ENCODE measurements at places on chromosomes 2 and 18. TPM values are rescaled to one million over a fixed set of nuclear protein-coding genes. Genes with fewer than 3 reads are reported as not detected.

DSC2 gene
- total RNA-seq, result 10.2 TPM

CYP1B1 gene
- total RNA-seq, result 17.5 TPM

DNA sequence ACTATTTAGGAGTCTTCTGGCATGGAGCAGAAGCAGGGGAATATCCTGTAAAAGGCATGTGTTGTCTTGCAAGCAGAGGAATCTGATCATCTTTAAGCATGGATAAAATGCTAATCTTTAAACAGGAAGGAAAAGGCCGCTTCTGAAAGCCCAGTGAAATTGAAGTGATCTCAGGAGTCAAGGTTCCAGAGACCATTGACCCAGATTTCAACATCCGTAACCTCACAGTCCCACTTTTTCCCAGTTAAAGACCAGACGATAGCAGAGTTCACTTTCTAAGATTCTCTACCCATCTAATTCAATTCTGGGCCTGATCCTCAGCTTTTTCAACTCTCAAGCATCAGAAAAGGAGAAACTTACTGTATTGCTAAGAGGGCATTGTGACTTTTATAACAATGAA is 332.2 kb upstream of the LRP1B start:
- no peak for DNase-seq

- DNase-seq, result no peak
Observed at GRCh38 chr2:161983866-161984265, 90.1 kb downstream of the DPP4 start.

DNA sequence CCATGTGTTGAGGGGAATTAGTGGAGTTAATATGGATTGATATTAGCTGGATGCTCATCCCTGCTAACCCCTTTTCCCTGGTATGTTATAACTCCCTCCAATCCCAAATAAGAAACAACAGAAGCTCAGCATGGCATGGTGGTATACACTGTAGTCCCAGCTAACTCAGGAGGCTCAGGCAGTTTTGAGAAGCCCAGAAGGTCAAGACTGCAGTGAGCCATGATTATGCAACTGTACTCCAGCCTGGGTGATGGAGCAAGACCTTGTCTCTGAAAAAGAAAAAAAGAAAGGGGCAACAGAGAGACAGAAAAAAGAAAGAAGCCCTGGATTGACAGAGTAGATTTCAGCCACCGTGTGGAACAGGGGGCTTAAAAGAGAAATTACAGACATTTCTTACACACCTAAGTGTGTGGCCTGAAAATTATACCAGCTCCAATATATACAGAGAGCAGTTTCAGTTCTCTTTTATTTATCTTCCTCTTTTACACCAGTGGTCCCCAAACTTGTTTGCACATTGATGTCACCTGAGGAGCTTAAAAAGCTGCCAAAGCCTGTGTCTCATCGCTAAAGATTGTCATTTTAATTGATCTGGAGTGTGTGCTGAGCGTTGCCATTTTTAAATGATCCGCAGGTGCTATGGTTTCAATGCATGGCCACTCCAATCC is 203.6 kb downstream of the UBE2E3 start:
- DNase-seq, result no peak

- DNase-seq, result peak; percentile 91
Observed at GRCh38 chr2:99559075-99559662, 69.4 kb upstream of the REV1 start.

DNA sequence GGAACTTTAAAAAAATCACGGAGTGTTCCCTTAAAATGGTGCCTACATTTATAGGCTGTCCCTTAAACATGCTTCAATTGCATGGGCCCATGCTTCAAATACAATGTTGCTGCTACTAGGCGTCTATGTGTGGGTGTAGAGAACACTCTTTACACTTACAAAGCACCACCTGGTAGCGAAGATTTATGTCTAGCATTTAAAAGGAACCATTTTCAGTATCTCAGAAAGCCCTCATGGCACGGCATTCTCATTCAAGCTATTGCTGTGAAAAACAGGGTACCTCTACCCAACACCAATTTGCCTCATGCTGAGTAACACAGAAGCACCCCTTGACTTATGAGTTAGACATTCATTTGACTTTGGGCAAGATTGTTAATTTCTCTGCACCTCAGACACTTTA is 112.9 kb upstream of the CNTNAP5 start:
- DNase-seq, result no peak

GRCh38 chr2:197145471-197146056 is 165.0 kb downstream of the ANKRD44 start:
- no peak for DNase-seq

DNA sequence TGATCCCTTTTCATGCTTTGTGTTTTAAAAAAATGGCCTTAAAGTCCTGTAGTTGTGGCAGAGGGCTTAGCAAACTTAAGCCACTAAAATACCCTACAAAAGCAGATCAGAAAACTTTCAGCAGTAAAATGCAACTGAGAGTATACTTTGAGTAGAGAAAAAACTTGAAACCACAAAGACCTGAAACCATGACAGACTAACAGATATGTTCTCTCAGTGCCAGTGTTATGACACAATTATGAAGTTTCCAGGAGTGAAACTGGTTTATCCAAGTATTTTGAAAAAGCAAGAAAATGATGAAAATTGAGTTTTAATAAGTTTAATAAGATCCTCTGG is 74.5 kb downstream of the SPRED2 start:
- no peak for DNase-seq

DNA sequence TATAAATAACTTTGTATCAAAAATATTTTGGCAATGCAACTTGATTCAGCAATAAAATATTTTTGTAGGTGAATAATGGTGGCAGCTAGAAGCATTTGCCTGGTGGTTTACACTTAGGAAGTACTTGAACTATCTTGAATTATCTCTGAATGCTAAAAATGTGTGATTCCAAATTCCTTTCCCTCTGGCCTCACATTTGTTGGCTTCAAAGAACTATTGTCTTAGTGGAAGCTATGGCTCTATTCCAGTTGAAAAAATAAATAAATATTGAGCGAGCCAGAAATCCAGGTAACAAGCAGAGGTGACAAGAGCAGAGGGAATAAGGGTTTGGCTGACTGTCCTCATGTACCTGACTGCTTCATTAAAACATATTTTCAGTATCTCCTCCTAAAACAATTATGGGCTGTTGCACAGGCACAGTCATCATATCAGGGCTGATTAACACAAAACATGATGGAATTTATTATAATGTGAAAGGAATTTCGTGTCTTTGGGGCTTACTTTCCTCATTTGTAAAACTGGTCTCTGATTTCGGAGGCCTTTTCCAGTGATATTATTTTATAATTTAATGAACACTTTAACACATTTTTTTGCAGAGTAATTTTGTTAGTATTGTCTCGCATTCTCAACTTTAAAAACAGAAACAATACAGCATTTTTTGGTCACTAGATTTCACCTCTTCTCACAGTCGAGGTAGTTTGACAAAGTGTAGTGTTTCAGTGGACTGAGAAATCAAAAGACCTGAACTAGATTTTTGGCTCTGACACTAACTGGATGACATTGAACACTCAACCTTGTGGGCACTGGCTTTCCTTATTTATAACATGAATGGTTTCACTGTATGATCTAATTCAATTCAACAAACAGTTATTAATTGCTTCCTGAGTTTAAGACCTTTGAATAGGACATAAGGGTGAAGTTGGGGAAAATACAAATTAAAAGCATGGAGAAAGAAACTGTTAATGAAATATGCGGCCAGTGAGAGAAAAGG is 7.8 kb upstream of the CAVIN2 start:
- no peak for DNase-seq

DNA sequence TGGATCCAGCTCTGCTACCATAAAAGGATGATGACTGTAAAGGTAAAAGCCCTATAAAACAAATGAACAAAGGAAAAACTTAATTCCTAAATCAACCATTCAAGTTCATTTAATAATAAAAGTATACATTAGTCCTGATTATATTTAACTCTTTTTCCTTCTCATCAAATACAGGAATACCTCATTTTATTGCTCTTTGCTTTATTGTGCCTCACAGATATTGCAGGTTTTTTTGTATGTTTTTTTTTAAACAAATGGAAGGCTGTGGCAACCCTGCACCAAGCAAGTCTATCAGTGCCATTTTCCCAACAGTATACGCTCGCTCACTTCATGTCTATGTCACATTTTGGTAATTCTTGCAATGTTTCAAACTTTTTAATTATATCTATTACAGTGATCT is 38.2 kb downstream of the USP37 start:
- DNase-seq, result no peak

MDH1B gene
- total RNA-seq, result 2.0 TPM

GRCh38 chr2:181937473-181937872 is 45.9 kb downstream of the ITPRID2 start:
- DNase-seq, result no peak

GPR45 gene
- total RNA-seq, result 0.30 TPM

DNA sequence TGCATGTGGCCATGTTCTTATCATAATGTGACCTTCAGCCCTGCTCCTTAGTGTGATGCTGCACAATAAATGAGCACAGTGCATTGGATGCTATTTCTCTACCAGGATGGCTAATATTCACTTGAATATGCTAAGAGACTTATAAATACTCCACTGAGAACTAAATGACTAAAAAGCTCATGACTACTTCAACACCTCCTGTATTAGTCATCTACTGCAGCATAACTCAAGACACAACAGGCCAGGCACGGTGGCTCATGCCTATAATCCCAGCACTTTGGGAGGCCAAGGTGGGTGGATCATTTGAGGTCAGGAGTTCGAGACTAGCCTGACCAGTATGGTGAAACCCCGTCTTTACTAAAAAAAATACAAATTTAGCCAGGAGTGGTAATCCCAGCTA is 213.4 kb downstream of the RND3 start:
- DNase-seq, result no peak

DNA sequence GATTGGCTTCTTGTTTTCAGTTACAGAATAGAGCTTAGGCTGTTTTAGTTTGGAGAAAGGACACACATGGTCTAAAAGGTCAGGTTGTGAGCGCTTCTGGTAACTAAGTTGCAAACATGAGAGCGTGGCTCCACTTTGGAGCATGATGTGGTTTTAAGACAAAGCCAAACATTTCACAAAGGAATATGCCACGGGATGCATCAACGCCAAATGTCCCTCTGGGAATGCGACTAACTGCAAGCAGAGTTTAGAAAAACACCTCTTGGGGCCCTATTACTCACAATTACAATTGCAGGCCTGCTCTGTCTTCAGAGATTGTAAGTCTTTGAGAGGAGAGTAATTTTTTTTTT is 25.4 kb downstream of the MYO7B start:
- no peak for DNase-seq

SLC23A3 gene
- total RNA-seq, result 1.5 TPM
